ENCODE measurements at places on chromosomes 1 and 21.
A peak's percentile ranks its signal among the peaks of the same experiment; 100 is the strongest.

- DNase-seq = no peak
Observed at GRCh38 chr1:98315309-98315708, 346.2 kb upstream of the SNX7 start.

DNA sequence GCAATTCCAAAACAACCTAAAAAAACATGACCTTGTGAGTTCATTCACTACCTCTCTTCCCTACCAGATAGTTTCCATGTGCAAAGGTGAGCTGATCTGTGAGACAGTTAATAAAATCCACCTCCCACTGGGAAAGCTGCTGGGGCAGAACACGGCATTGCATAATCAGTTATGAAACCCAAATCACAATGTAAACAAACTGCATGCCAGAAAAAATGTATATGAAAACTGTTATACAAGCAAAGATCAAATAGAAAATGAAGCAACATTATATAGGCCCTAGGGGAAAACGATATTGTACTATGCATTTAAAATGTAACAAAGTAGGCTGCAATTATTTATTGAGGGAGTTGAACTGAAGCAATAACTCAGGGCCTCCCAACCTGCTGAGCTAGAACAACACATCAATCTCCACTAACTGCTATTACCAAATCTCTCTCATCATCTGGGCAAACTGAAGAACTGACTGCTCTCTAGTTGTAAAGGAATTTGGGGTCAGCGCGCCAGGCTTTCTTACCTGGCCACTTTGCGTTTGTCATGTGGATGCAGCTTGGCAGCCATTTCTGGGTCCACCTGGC lies 31.0 kb downstream of the TRIT1 start:
- DNase-seq = no peak

- no peak for DNase-seq
Observed at GRCh38 chr1:55529017-55529416, 313.9 kb upstream of the USP24 start.

- no peak for DNase-seq
Observed at GRCh38 chr1:104064399-104064798, 314.7 kb downstream of the AMY1C start.

DNA sequence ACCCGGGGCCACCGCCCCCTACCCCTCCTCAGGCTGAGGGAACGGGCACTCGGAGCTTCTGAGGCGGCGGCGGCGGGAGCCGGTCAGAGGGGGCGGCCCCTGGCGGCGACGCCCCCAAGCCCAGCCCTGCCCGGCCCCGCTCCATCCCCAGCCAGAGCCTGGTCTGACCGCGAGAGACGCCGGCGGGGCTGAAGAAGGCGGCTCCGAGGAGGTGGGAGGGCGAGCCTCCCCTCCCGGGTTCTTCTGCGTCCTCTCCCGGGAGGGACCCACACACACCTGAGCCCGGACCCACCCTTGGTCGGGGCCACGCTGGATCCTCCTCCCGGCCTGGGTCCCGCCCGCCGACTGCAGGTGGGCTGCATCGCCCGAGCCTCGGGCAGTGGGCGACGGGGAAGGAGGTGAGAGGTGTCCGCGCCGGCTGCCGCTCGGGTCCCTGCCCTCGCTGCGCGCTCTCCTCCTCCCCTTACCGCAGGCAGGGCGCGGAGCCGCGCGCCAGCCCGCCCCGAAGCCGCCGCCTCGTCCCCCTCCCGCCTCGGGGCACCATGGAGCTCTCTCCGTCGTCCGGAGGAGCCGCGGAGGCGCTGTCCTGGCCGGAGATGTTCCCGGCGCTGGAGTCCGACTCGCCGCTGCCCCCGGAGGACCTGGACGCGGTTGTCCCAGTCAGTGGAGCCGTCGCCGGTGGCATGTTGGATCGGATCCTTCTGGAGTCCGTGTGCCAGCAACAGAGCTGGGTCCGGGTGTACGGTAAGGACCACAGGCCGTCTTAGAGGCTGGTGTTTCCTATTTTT lies at the start of gene RASAL2:
Gene RASAL2, plus strand, starts transcription at position 154 of the 788 bp plus-strand sequence. Its CDS starts 389 bp downstream, at position 543.
- peak; percentile 15 for DNase-seq

- DNase-seq = no peak
Observed at GRCh38 chr1:147076442-147076841, 95.8 kb downstream of the PRKAB2 start.

Measured in RPMI8226 (cell line).